ENCODE measurements at places on chromosomes 2 and 18.

DNA sequence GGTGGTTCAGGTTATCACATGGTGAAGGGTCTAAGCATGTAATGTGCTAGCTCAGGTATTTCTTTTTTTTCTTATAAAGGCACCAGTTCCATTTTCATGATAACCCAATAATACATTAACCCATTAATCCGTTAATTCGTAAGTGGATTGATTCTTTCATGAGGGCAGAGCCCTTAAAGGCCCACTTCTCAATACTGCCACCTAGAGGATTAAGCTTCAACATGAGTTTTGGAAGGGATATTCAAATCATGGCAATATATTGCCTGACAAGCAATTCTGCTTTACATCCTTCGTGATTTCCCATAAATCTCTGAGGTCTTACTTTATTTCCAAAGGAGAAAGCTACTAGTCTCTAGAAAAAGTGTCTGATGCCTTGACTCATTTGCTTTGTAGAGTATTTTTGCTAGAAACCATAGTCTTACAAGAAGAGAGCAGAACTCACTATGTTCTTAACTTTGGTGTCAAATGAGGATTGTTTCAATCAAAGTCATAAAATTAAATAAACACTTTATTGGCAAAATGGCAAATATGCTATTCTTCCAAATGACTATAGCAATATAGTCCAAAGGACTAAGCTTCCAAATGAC is 271.3 kb downstream of the KCNS3 start:
- DNase-seq: peak; percentile 43

DNA sequence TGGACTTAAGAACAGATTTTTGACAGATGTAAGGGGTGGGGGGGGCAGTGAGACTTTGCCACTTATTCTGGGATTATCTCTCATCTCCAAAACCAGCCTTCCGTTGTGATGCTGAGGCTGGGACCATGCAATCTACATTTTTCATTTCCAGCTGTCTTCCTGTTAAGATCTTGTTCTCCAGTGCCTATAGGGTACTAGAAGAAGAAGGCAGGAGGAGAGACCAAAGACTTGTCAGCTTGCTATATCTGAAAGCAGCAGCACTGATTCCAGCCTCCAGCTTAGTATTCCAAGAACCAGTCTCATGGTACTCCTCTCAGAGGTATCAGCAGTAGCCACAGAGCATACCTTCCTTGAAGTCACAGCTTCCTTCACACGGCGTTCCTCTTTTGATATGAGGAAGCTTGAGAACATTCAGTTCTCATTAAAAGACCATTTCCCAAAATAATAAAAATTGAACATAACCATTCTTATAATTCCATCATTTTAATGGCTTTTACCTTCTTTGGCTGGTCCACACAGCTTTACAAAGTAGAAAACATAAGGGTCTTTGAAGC is 49.8 kb downstream of the USP34 start:
- no peak for DNase-seq

DNA sequence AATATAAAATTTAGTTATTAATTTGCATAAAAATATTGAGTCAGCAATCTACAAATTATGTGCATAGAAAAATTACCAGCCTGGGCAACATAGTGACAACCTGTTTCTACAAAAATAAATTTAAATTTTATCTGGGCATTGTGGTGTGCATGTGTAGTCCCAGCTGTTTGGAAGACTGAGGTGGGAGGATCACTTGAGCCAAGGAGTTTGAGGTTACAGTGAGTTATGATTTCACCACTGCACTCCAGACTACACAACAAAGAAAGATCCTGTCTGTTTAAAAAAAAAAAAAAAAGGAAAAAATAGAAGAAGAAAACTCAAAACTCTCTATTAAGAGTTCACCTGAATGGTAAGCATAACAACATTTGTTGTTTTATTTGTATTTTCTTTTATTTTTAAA is 1048.4 kb upstream of the CDH2 start:
- DNase-seq: no peak

DNA sequence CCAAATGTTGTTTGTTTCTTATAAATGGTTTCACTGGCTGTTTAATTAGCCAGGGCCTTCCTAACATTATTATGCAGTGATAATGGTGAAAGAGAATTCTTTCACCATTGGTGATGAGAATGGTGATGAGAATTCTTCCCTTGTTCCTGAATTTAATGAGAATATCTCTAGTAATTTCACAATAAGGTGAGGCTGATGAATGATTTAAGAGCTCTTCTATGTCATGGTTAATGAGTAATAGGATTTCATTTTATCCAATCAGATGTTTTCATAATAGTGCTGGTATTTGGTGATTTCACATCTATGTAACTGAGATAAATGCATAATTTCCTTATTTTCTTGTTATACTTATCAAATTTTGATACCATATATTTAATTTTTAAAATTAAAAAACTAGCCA is 535.7 kb upstream of the ZEB2 start:
- no peak for DNase-seq

- no peak for DNase-seq
Observed at GRCh38 chr2:189409131-189409530, 32.1 kb upstream of the WDR75 start.

Data from globus pallidus (tissue), 1 donor.